Fibroblast of villous mesenchyme (primary cell): ENCODE measurements at places on chromosomes 12 and 14. TPM values are rescaled to one million over a fixed set of nuclear protein-coding genes. Genes with fewer than 3 reads are reported as not detected.

The DDX11 gene
- 15.1 and 18.1 TPM in 2 replicates for total RNA-seq

The P2RX2 gene
- not detected in 2 replicates for total RNA-seq

The RIPK3 gene
- 0.32 and 3.9 TPM in 2 replicates for total RNA-seq

The SYCP3 gene
- total RNA-seq, result under 0.01 and 0.32 TPM in 2 replicates

The TIMELESS gene
- total RNA-seq, result 7.1 and 7.8 TPM in 2 replicates

The DPY19L2 gene
- 9.0 and 11.2 TPM in 2 replicates for total RNA-seq

The ACOT4 gene
- 0.64 and 1.7 TPM in 2 replicates for total RNA-seq

The SPTB gene
- under 0.01 TPM in 2 replicates for total RNA-seq

The ITGB7 gene
- total RNA-seq, result under 0.01 TPM in 1 of 2 replicates, not detected in the other

The OAS2 gene
- 2.3 and 5.6 TPM in 2 replicates for total RNA-seq

DNA sequence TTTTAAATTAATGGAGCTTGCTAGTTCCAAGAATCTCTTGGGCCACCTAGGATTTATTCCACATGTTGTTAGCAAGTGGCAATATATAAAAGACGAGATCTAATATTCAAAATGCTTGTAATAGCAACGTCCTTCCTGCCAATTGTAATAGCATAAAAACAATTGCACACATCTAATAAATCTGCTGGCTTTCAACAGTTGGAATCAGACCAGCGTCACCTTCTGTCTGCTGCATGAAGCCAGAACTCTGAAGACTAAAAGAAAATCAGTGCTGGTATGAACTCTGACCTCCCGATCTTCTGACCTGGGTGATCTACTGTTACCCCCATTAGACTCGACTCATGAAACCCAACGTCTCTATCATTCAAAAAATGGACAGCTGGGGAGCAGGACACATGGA, 100.6 kb downstream of the DIO2 start:
- no peak for DNase-seq

- DNase-seq, result peak; percentile 87
Observed at GRCh38 chr12:75706786-75707605, 195.6 kb upstream of the KRR1 start.

GRCh38 chr12:43180242-43180641, 371.8 kb downstream of the ADAMTS20 start:
- DNase-seq, result no peak

- no peak for DNase-seq
Observed at GRCh38 chr14:23864861-23865260, 88.7 kb upstream of the DHRS4 start.

- peak; percentile 57 for DNase-seq
Observed at GRCh38 chr14:92470215-92470614, 43.4 kb upstream of the RIN3 start.

DNA sequence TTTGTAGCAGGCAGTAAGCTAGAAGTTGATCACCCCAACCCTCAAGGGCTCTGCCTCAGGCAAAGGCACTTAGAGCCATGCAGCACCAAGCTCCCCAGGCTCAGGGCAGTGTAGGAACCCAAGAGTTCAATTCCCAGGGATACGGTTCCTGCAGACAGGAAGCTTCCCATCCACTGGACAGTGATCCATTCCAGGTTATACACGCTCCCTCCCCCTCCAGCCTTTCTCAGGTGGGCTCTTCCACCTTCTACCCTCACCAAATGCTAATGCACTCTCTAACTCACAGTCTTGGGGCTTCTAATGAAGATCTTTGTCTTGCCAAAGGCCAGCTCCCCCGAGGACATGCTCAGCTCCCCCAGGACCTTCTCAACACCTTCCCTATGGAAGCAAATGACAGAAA, 12.7 kb downstream of the MYO1A start:
- no peak for DNase-seq

DNA sequence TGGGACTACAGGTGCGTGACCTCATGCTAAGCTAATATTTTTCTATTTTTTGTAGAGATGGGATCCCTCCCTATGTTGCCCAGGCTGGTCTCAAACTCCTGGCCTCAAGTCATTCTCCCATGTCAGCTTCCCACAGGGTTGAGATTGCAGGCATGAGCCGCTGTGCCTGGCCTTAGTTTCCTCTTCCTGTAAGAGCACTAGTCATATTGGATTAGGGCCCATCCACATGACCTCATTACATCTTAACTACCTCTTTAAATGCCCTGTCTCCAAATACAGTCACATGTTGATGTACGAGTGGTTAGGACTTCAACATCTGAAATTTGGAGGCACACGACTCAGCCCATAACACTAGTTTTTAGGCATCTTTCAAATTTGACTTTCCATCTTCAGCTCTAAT, 72.2 kb upstream of the RASSF3 start:
- no peak for DNase-seq

- DNase-seq, result no peak
Observed at GRCh38 chr12:80068173-80068572, 31.2 kb upstream of the OTOGL start.

- no peak for DNase-seq
Observed at GRCh38 chr14:81432219-81432661, 32.1 kb upstream of the STON2 start.

DNA sequence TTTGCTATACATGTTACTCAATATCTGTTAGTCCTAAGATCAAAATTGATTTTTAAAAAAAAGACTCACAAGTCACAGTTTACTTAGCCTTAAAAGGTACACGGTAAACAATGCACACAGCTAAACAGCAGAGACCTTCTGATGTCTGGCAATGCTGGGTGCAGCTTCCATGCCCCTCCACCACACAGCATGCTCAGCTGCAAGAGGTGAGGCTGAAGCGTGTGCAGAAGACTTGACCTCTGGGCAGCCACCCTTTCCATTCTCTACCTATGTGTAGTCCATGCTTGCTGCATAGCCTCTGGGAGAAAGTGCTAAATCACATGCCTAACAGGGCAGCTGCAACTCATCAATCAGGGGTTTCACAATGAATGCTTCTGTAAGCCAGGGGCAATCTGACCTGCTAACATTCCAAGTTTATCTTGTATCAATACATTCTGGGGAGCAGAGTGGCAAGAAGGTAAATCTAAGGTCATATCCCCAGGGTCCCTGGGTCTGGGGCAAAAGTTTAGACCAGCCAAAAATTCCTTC, 44.5 kb upstream of the AMN1 start:
- peak; percentile 62 for DNase-seq
